Activated T-helper 1 cell treated with anti-CD3 and anti-CD28 coated beads, Interleukin-12 subunit alpha, Interleukin-12 subunit beta, Interleukin-2, Interleukin-4 antibody, amounts not matched to agents 30 ng/mL and 10 ng/mL and 1 ng/mL, durations not matched to agents 14 hours and 24 hours and 36 hours (primary cell): ENCODE measurements at places on chromosomes 12 and 14. TPM values are rescaled to one million over a fixed set of nuclear protein-coding genes. Genes with fewer than 3 reads are reported as not detected.

Gene TEX52
- 0.17 TPM in 1 of 2 replicates, not detected in the other for total RNA-seq

Gene OR4Q2
- not detected in 2 replicates for total RNA-seq

Gene IAPP
- not detected in 2 replicates for total RNA-seq

Gene DPPA3
- total RNA-seq = not detected in 2 replicates

DNA sequence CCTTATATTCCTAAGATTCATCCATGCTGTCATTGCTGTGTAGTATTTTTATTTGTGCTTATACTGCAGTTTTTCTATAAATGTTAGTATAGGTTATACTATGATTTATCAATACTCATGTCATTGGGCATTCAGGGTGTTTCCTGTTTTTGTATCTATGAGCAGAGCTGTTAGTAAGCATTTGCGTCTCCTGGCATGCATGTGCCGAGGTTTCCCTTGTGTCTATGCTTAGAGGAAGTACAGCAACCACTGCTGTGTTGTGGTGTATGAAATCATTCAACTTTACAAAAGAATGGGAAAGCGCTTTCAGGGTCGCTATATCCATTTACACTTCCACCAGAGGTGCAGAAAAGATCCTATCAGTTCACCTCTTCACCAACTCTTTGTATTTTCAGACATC lies 122.7 kb downstream of the RGS6 start:
- DNase-seq = no peak
- peaks cover 13% of the 10 kb centered on the region for H3K4me1 ChIP-seq
- no peaks in the 10 kb centered on the region for H3K36me3 ChIP-seq
- no peak overlapping the region for H3K27ac ChIP-seq
- H3K27me3 ChIP-seq = peaks cover 8% of the 10 kb centered on the region

- no peak overlapping the region for H3K27ac ChIP-seq
- peaks cover 8% of the 10 kb centered on the region for H3K4me1 ChIP-seq
- DNase-seq = no peak
- no peaks in the 10 kb centered on the region for H3K36me3 ChIP-seq
Measured at GRCh38 chr14:56342494-56342942, 224.3 kb downstream of the PELI2 start.

DNA sequence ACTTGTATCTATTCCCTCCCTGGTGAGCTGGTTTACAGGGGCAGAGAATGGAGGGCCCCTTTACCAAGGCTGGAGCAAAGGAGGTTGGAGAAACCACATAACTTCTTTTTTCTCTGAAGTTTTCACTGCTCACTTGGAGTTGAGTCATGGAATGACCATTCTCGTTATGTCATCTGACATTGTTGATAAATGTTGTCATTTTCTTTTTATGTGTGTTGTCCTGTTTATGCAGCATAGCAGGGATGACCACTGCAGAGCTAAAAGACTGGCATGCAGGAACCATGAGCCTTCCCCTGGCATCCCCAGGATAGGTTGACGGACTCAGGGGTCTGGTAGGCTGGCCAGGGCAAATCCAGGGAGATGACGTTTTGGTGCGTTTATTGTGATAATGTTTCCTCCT lies 256.8 kb upstream of the DDHD1 start:
- no peaks in the 10 kb centered on the region for H3K4me1 ChIP-seq
- H3K4me3 ChIP-seq = no peak overlapping the region
- H3K27ac ChIP-seq = no peak overlapping the region
- peaks cover 6% of the 10 kb centered on the region for H3K27me3 ChIP-seq
- no peaks in the 10 kb centered on the region for H3K36me3 ChIP-seq

DNA sequence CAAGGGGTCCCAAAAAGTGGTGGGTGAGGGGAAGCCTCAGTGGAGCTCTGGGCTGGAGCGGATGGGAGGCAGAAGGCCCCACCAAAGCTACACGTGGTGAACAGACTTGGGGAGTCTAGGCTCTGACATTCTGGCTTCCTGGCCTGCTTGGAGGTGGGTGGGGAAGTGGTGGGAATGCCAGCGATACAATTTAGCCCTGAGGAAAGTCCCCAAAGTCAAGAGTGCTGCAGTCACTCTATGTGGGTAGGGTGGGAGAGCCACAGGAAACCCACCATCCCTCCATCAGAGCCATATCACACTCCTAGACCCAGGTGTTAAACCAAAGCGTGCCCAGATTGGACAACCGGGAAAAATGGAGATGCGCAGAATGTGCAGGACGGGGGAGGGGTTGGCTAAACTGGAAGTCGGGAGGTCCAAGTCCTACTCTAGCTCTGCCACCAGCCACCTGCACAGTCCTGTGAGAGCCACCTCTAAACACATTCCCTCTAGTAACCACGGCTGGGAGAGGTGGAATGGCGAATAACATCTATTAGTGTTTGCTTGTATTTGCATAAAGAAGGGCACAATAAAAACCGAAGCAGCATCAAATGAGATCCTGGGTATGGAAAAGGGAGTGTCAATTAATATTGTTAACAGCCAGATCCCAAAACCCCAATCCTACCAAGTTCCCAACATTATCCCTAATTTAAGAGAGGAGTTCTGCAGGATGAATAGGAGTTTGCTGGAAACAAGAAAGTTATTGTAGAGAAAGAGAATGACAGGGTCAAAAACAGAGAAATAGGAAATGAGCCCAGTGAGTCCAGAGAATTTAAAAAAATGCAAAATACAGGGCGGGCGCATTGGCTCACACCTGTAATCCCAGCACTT lies 14.0 kb upstream of the CD9 start:
- H3K4me1 ChIP-seq = no peaks in the 10 kb centered on the region
- no peak overlapping the region for H3K4me3 ChIP-seq
- H3K27me3 ChIP-seq = peaks cover 23% of the 10 kb centered on the region
- no peaks in the 10 kb centered on the region for H3K36me3 ChIP-seq
- no peak for DNase-seq

GRCh38 chr12:115943310-115943629 lies 334.2 kb downstream of the MED13L start:
- DNase-seq = no peak
- H3K4me3 ChIP-seq = no peak overlapping the region
- no peaks in the 10 kb centered on the region for H3K4me1 ChIP-seq
- H3K27me3 ChIP-seq = peaks cover 8% of the 10 kb centered on the region
- no peak overlapping the region for H3K27ac ChIP-seq
